Osteoblast (primary cell): ENCODE measurements at places on chromosomes 6 and 20. TPM values are rescaled to one million over a fixed set of nuclear protein-coding genes. Genes with fewer than 3 reads are reported as not detected.

DNA sequence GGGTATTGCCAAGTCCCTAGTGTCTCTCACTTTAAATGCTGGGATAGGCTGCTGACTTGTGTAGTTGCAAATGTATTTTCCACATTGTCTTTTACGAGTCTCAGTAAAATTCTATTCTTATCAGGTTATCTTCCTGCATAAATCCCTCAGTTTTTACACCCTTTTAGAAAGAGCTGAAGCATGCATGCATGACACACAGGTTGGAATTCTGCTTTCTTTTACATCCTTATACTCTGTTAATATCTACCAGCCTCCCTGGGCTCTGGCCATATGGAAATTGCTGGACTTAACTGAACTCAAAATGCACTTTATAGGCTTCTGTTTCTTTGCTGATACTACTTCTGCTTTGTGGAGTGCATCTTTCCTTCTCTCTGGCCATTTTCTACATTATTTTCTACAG, 477.4 kb downstream of the FRK start:
- no peak for DNase-seq
- no peaks in the 10 kb centered on the region for H3K36me3 ChIP-seq
- H3K27me3 ChIP-seq: no peaks in the 10 kb centered on the region
- H3K4me1 ChIP-seq: no peaks in the 10 kb centered on the region

DNA sequence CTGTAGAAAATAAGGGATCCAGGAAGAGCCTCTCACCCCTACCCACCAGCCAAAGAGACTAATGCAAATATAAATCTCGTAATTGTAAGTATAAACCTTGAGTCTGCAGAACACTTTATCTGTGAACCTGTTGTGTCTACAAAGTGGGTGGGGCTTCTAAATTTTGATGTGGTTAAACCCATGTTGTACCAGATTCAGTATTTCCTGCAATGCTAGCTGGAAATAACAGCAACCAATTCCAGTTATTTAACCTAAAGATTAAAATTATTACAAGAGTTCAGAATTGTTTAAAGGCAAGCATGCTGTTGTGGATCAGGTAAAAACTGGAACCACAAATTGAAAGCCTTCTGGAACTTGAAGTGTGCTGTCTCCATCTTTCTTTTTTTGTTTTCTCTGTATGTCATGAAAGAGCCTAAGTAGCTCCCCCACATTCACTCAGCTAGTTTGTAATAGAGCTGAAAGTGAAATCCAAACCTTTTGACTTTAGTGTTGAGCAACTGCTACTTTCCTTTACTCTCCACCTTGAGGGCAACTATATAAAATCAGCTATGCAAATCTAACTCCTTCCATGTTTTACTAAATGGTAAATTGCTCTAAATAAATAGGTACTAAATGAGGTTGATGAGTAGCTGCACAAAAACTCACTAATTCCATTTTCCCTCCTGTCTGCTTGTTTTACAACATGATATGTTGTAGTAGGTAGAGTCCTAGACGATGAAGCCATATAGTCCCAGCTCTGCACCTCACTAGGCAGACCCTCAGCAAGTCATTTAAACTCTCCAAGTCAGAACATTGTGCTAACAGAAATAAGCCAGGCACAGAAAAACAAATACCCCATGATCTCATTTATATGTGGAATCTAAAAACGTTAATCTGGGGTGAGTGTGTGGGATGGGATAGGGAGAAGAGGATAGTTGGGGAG, 17.9 kb upstream of the THEMIS start:
- no peak for DNase-seq
- no peaks in the 10 kb centered on the region for H3K27me3 ChIP-seq
- H3K27ac ChIP-seq: no peak overlapping the region
- H3K4me3 ChIP-seq: no peak overlapping the region
- H3K36me3 ChIP-seq: no peaks in the 10 kb centered on the region

DNA sequence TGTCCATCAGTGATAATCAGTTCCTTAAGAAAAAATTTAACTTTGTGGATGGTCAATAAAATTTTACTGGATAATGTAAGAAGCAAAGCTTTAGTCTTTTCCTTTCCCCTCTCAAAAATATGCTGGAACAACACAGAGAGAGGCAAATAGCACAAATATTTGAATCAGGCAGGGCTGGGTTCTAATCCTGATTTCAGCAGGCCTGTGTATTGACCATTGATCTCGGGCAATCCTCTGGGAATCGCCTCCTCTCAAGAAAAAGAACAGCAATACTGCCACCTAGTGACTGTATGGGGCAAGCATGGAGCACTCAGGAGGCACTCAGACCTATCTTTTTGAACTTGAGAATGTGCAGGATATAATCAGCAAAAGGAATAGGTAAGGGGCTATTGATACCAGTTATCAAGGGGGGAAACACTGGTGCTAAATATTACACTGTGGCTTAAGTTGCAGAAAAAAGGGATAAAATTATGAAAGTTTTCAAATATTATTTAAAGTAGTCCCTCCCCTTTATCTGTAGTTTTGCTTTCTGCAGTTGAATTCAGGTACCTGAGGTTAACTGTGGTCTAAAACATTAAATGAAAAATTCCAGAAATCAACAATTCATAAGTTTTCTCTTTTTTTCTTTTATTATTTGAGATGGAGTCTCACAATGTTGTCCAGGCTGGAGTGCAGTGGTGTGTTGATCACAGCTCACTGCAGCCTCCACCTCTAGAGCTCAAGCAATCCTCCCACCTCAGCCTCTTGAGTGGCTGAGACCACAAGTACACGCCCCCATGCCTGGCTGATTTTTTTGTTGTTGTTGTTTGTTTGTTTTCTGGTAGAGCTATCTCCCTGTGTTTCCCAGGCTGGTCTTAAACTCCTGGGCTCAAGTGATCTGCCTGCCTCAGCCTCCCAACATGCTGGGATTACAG, 91.8 kb upstream of the NHSL1 start:
- no peak overlapping the region for H3K4me3 ChIP-seq
- peaks cover 29% of the 10 kb centered on the region for H3K4me1 ChIP-seq
- no peaks in the 10 kb centered on the region for H3K36me3 ChIP-seq
- H3K27ac ChIP-seq: no peak overlapping the region
- no peaks in the 10 kb centered on the region for H3K27me3 ChIP-seq

DNA sequence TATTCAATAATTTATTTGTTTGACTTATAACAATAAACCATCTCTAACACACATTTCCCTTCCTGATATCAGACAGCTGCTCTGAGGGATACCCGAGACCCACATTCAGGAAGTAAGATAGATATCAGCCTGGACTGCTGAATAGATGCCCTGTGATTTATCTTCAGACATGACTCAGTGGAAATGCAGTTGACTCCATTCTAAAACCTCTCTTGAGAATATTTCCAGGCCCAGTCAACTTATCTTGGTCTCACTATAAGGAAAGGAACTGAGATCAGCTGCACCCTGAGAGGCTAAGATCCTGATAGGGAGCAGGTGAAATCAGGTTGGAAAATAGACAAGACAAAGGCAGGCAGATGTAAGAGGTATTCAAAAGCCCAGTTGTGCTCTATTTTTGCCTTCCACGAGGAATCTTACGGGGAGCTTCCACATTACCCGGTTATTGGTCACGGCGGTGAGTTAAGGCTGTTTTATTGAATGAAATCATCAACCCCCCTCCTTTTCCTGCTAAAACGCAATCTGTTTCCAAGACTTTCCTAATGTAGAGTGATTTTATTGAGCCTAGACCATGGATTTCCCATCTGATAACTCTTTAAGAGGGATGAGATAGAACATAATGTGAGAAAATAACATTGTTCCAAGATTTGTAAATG, 25.5 kb downstream of the C6orf15 start:
- peak; percentile 84 for DNase-seq
- H3K27me3 ChIP-seq: no peaks in the 10 kb centered on the region
- H3K36me3 ChIP-seq: no peaks in the 10 kb centered on the region
- peaks cover 25% of the 10 kb centered on the region for H3K4me1 ChIP-seq
- H3K4me3 ChIP-seq: peak overlapping the region; percentile 46

DNA sequence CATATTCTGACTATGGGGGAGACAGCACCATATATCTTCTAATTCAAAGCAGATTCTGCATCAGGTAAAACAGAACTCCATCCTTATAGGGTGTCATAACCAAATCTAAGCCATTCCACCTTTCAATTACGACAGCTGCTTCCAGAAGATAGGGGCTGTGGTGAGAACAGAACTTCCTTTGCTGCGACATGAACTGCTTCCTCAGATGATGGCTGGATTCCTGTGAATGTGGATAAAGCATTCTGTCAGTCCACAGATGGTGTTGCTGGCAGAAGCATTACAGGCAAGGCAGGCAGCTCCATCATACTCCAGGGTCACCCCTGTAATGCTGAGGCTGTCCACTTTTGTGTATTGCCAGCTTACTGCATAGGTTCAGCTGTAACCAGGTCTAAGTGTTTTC, 172.1 kb upstream of the PROKR2 start:
- peaks cover 6% of the 10 kb centered on the region for H3K27me3 ChIP-seq
- H3K4me3 ChIP-seq: no peak overlapping the region
- H3K27ac ChIP-seq: no peak overlapping the region
- no peaks in the 10 kb centered on the region for H3K36me3 ChIP-seq

DNA sequence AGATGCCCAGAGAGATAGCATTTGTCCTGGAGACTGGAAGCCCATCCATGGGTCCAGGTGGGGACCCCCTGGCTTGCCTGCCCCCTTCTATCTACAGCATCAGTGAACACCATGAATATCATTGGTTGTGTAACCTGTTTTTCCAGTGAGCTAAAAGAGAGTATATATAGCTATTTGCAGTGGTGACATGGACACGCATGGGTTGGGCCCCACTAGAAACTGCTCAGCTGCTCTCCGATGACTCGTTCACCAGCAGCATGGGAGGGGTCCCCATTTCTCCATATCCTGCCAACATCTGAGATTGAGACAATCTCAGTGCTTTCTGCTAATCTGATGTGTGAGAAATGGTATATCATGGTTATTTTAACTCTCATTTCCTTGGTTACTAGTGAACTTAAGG, 4.0 kb upstream of the ZC3H12D start:
- no peak for DNase-seq
- no peaks in the 10 kb centered on the region for H3K36me3 ChIP-seq
- no peak overlapping the region for H3K4me3 ChIP-seq
- no peaks in the 10 kb centered on the region for H3K27me3 ChIP-seq
- peaks cover 9% of the 10 kb centered on the region for H3K4me1 ChIP-seq
- no peak overlapping the region for H3K27ac ChIP-seq

DNA sequence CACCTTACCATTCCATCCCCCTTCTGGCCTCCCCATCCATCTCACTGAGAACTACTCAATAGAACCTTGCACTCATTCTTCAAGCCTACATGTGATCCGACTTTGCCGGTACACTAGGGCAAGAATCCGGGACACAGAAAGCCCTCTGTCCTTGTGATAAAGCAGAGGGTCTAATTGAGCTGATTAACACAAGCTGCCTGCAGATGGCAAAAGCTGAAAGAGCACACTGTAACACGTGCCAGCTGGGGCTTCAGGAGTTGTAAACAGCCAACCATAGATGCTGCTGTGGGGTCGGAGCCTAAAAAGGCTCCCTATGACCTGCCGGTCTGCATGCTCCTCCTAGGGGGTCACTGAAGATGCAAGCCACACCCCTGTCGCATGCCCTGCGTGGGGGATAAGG, 124.1 kb downstream of the RNF144B start:
- H3K27ac ChIP-seq: no peak overlapping the region
- H3K4me1 ChIP-seq: peaks cover 11% of the 10 kb centered on the region
- DNase-seq: no peak

- peaks cover 21% of the 10 kb centered on the region for H3K4me1 ChIP-seq
- DNase-seq: peak; percentile 82
Measured at GRCh38 chr6:16130932-16131387, 2.1 kb downstream of the MYLIP start.

DNA sequence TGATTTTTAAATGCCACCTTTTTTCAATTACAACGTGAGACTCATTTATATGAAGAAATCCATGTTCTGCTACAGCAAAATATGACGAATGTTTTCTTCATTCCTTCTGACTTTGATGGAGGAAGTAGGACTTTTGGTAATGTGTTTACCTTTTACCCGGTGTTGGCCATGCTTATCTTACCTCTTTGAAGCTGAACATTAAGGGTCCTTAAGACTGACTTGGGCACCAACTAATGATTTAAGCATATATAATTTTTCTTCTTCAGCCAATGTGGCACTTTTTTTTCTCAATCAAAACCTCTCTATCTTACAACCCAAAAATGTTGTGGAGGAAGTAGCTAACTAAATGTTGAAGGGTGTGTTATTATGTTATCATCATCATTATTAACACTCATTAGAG, 337.5 kb downstream of the EPHA7 start:
- no peak overlapping the region for H3K27ac ChIP-seq
- no peaks in the 10 kb centered on the region for H3K27me3 ChIP-seq
- no peak overlapping the region for H3K4me3 ChIP-seq
- H3K4me1 ChIP-seq: no peaks in the 10 kb centered on the region
- no peak for DNase-seq
- H3K36me3 ChIP-seq: no peaks in the 10 kb centered on the region

GRCh38 chr6:111980143-111980542, 73.8 kb upstream of the CCN6 start:
- no peak overlapping the region for H3K4me3 ChIP-seq
- no peaks in the 10 kb centered on the region for H3K36me3 ChIP-seq
- H3K4me1 ChIP-seq: peaks cover 22% of the 10 kb centered on the region

The MACROD2 gene
- total RNA-seq: 1.8 and 4.0 TPM in 2 replicates
